ENCODE measurements at places on chromosomes 1 and 21. TPM values are rescaled to one million over a fixed set of nuclear protein-coding genes. Genes with fewer than 3 reads are reported as not detected.

GRCh38 chr1:76562292-76562691 is 305.0 kb upstream of the ST6GALNAC5 start:
- DNase-seq = no peak

DNA sequence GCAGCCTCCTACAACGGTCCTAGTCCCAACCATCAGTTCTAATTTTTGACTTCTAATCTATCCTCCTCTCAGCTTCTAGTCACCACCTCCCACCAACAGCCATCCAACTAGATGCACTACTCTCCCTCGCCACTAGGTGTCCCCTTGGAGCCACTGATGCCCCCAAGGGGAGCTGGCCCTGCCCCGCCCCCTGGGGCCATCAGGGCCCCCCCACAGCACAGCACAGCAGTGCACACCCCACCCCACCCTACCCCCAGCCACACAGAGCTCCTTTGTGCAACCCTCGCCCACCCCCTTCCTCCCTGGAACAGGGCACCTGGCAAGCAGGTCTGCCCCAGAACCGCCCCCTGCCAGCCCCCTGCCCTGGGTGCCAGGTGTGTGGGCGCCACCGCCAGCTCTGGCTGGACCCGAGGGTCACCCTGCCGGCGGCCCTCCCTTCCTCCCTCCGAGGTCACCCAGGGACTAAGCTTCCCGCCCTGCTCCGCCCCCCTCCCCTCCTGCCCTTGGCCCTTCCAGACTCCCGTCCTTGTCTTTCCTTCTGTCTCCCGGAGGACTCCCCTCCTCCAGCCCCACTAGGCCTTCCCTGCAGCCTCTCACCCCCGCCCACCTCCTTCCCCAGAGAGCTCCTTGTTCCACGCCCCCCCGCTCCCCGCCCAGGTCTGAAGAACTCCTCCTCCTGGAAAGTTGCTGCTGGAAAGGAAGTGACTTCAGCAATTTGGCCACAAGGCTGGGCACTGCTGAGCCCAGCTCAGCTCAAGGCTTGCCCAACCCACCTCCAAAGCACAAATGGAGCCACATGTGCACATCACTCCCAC is 47.0 kb downstream of the AHDC1 start:
- DNase-seq = peak; percentile 90

The FCRL1 gene
- 134 TPM for total RNA-seq

DNA sequence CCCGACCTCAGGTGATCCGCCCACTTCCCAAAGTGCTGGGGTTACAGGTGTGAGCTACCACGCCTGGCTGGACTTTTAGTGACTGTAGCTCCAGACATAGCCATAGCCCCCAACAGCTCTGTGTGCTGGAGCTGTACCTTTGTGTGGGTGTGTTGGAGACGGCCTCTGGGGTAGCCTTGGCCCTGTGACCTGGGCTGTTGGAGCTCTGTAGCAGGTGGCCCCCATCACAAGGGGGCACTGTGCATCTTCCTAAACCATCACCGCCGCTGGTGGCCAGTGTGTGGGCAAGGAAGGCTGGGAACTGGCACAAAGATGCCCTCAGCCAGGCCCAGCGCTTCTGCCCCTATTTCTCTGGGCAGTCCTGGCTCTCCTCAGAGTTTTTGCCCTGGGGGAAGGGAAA is 38.4 kb upstream of the FOXO6 start:
- no peak for DNase-seq

DNA sequence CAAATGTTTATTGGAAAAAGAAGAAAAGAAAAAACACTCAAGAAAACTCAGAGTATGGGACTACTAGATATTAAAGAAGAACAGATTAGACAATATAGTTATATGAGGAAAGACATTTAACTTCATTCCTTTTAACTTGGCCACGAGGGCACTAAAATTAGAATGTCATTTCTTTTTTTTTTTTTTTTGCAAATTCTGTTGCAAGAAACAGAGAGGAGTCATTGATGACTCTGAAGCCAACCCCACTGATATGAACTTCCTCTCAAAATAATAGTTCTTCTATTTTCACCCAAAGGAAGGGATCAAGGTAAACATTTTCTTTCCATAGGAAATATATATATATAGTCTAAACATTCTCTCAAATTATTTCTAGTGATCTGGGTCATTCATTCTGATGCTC is 24.6 kb upstream of the PEX19 start:
- no peak for DNase-seq

GRCh38 chr1:235073331-235073967 is 55.2 kb downstream of the TOMM20 start:
- DNase-seq = peak; percentile 93

DNA sequence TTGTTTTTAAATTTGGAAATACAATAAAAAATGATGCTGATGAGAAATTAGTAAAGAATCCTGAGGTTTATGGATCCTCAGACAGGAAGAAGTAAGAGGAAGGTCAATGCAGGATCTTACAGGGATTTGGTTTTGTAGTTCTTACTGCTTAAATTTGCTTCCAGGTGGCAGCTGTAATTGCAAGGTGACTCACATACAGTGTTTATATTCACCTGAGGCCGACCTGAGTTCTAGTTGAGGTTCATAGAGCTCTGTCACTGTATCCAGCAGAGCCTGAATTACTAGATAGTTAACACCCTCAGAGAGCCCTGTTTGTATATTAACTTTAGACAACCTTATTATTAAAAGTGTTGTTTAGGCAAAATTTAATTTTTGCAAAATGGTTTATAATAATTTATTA is 1.4 kb upstream of the WDR26 start:
- DNase-seq = no peak

The MAP3K6 gene
- 20.4 TPM for total RNA-seq

The VWA5B1 gene
- total RNA-seq = 0.28 TPM

The CACNA1E gene
- total RNA-seq = 1.5 TPM

- no peak for DNase-seq
Measured at GRCh38 chr1:160971618-160972056, 17.0 kb upstream of the ITLN2 start.

DNA sequence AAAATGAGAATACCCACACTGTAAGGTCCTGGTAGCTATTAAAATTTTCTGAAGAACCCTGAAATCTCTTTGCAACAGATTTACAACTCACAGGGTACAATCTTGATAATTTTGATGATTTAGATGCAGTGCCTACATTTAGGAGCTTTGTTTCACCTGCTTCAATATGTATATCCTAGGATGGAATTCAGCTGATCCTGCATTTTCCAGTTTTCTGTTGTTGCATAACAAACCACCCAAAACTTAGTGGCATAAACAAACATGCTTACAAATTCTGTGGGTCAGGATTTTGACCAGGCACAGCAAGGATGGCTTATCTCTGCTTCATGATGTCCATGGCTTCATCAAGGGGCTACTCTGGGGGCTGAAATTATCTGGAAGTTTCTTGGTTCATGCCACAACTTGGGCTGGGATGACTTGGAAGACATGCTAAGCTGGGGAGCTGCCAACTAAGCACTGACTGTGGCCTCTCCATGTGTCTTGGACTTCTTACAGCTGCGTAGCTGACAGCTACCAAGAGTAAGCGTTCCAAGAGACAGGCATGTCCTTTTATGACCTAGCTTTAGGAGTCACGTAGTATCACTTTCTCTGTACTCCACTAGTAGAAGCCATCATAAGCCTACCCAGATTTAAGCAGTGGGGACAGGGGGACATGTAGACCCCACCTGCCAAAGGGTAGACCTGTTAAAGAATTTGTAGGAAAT is 108.5 kb downstream of the CACHD1 start:
- DNase-seq = no peak

DNA sequence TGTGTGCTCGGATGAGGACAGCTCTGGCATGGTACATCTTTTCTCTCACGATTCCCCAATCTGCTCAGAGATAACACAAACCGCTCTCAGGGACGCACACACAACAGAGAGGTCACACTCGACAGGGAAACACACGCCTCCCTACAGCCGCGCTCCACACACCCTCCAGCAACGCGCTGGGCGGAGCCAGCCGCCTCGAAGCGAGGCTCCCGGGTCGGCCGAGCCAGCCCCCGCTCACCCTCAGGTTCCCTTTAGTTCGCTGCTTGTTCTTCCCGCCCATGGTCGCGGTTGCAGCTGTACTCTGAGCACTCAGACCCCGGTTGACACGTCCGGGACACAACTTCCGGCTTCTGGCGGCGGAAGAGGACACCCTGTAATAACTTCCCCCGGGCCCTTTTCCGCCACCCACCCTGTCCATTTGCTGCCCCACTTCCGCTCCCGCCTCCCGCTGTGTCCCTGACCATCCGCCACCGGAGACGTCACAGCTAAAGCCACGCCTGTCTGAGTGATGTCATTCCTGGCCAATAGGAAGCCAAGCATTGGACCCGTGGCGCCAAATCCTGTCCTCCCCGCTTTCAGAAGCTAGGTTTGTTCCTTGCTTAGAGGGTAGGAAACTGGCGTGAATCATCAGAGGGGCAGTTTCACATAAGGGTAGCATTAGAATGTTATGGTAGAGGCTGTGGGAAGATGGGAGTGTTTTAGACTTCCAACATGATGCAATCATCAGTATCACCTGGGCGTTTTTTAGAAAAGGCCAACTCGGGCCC is at the start of gene LTN1:
LTN1 (minus strand) TSS at position 352 of the 767 bp plus-strand sequence; CDS start at position 280, 72 bp downstream.
- DNase-seq = peak; percentile 98

- DNase-seq = no peak
Measured at GRCh38 chr1:116725798-116726197, 28.4 kb upstream of the CD2 start.
